ENCODE measurements at places on chromosomes 16 and 17. TPM values are rescaled to one million over a fixed set of nuclear protein-coding genes. Genes with fewer than 3 reads are reported as not detected.

Gene DBF4B
- total RNA-seq, result 32.9 TPM

Gene CBX2
- 4.6 TPM for total RNA-seq

Gene OR1A1
- total RNA-seq, result not detected

Gene CCL17
- total RNA-seq, result 0.42 TPM

Gene ACAP1
- 775 TPM for total RNA-seq

Gene MTHFSD
- total RNA-seq, result 28.7 TPM

DNA sequence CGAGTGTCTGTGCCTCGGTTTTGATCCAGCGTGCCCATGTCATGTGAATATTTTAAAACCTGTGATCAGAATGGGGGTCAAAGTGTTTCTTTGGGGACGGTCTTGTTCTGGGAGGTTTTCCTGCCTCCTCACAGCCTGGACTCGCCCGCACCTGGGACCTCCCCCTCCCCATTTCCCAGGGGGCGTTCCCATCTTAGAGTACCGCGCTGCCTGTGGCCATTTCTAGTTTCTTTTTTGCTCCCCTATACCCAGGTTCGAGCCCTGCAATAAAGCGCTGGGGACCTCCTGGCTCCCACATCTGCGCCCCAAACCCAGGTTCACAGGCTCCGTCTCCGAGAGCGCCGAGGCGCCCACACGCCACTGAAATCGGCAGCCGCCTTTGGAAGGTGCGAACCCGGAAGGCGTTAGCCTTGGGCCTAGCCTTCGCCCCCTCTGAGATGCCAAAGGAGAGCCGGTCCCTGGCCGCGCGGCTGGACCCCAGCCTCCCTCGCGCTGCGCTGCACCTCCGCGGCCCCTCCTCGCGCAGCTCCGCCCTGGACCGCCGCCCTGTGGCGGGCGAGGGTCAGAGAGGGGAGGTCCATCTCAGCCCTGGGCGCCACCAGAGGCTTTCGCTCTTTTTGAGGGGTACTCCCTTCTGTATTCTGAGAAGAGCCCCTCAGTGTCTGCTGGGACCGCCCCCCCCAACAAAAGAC lies 1.7 kb downstream of the KCNJ12 start:
- DNase-seq, result no peak

DNA sequence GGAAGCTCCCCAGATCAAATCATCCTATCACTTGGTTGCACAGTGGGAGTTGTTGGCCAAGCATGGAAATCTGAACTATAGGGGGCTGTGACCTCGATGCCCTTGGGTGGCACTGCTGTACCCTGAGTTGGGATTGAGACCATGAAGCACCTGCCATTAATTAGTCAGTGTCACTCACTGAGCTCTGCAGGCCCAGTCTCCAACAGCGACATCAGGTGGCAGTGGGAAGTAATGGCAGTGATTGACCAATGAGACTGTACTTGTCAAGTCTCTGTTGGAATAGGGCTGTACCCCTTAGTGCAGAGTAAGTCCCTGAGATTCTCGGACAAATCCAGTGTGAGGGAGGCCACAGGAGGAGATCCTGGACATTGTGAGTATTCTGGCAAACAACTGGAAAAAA lies 118.0 kb upstream of the RPL38 start:
- no peak for DNase-seq

DNA sequence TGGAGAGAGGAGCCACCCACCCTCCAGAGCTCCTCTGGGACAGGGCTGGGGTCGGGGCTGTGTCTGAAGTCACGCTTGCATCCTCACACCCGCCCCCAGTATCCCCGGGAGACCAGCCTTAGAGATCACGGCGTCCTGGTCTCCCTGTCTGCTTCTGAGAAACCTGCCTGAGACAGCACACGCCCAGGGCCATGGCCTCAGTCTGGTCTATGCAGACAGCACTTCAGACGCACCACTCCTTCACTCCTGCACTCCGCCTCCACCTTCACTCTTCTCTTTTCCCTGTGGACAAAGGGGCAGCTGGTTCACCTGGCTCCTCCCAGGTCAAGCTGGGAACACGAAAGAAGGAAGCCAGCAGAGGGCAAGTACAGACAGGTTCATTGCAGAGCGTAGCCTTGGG lies 248.0 kb upstream of the GSE1 start:
- DNase-seq, result no peak

DNA sequence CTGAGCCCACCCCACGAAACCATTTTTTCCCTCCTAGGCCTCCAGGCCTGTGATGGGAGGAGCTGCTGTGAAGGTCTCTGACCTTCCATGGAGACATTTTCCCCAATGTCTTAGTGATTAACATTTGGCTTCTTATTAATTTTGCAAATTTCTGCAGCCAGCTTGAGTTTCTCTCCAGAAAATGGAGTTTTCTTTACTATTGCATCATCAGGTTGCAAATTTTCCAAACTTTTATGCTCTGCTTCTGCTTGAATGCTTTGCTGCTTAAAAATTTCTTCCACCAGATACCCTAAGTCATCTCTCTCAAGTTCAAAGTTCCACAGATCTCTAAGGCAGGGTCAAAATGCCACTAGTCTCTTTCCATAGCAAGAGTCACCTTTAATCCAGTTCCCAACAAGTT lies 12.9 kb upstream of the MYH4 start:
- DNase-seq, result no peak

DNA sequence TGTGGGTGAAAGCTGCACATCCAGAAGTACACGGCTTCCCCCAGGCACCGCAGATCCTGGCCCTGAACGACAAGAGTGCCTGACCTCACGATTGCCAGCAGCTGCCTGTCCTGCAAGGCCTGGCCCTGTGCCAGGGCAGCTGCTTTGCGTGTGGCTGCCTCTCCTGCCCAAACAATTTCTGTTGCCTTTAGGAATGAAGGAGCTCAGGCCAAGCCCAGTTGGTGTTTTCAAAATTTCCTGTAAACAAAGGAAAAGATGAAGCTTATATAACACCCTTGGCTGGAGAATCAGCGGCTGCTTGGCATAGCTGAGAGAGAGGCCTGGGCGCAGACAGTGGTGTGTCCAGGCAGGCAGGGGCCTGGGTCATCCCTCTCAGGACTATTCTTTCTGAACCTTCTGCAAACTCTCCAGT lies 11.7 kb upstream of the SLC47A2 start:
- no peak for DNase-seq

DNA sequence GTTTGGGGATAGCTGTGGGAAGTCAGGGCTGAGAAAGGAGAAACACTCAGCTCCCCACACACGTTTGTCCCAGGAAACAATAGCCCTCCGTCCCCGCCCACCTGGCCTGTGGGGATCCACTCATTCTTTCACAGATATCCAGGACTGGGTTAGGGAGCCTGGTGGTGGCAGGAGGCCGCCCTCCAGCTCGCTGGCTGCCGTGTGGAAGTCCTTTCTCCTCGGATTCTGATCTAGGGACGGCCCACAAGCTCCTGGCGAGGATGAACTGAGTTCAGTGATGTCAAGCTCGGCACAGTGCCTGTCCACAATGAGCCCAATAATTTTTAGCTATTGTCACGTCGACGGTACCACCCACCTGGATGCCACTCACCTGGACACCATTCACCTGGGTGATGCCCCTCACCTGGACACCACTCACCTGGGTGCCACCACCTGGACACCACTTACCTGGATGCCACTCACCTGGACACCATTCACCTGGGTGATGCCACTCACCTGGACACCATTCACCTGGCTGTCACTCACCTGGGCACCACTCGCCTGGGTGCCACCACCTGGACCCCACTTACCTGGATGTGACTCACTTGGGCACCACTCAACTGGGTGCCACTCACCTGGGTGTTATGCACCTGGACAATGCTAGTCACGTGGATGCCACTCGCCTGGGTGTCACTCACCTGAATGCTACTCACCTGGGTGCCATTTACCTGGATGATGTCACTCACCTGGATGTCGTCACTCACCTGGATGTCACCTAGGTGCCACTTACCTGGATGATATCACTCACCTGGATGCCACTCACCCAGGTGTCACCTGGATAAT lies 172.5 kb upstream of the FOXF1 start:
- no peak for DNase-seq

- no peak for DNase-seq
Observed at GRCh38 chr16:4679850-4680636, 13.3 kb upstream of the NUDT16L1 start.

- DNase-seq, result no peak
Observed at GRCh38 chr17:65277576-65277975, 140.4 kb downstream of the RGS9 start.

GRCh38 chr16:84891149-84891795 lies 71.5 kb downstream of the CRISPLD2 start:
- no peak for DNase-seq

- DNase-seq, result no peak
Observed at GRCh38 chr16:30766933-30767284, 4.8 kb downstream of the RNF40 start.

- no peak for DNase-seq
Observed at GRCh38 chr16:68605746-68606145, 39.4 kb upstream of the CDH3 start.

DNA sequence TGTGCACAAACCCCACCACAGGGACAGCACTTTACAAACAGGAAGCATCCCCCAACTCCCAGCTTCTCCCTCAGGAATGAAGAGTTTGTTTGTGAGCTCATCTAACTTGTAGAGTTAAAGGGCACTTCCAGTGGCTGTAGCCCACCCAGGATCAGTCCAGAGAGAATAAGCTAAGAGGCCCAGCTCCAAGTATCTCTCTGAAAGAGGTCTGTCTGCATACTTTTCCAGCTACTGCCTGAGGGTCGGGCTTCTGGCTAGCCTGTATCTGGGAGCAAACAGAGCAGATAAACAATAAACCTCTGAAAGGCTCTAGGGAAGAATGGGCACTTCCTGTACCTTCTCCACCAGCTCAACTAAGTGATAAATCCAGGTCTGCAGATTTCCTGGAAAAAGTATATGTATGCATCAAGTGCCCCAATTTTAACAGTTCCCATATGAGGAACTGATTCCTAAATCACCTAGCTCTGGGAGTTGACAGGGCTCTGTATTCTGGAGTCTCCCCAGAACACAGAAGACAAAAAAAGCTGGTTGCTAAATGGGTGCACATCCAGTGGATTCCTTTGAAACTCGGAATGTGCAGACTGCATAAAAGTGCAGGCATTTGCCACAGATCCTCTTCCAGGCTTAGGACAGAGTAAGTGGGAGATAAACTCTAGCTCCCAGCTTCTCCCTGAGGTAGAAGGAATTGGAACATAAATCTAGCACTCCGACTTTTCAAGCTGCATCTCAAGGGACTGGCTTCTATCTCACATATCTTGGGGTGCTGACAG lies 37.1 kb upstream of the MYLK3 start:
- DNase-seq, result no peak

GRCh38 chr16:21186326-21186691 lies 25.1 kb downstream of the ZP2 start:
- DNase-seq, result no peak

DNA sequence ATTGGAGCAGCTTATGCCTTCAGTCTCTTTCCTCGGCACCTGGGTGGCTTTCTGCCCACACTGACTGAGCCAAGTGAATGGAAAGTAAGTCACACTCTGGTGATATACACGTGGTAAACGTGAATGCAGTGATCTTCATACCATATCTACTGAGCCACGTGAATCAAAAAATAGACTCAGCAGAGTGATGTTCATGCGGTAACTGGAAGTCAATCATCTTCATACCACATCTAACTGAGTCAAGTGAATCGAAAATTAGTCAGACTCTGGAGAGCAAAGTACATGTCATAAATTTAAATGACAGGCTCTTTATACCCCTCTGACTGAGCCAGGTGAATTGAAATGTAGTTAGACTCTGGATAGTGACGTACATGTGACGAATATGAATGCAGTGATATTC lies 47.1 kb upstream of the ARL4D start:
- no peak for DNase-seq

GRCh38 chr17:76927577-76927976 lies 59.4 kb downstream of the MGAT5B start:
- DNase-seq, result no peak

- peak; percentile 72 for DNase-seq
Observed at GRCh38 chr17:8079291-8080207, 8.0 kb downstream of the ALOX12B start.

- no peak for DNase-seq
Observed at GRCh38 chr16:72927199-72928089, 120.5 kb downstream of the ZFHX3 start.

DNA sequence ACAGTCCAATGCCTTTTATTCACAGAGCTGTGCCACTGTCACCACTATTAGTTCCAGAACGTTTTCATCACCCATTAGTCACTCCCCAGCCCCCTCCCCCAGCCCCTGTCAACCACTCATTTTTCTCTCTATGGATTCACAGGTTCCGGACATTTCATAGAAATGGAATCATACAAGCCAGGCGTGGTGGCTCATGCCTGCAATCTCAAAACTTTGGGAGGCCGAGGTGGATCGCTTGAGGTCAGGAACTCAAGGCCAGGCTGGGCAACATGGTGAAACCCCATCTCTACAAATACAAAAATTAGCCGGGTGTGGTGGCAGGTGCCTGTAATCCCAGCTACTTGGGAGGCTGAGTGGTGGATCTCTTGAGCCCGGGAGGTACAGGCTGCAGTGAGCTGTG lies 759 bp upstream of the PAM16 start:
- DNase-seq, result no peak
